ENCODE measurements at places on chromosomes 16 and 17.
A peak's percentile ranks its signal among the peaks of the same experiment; 100 is the strongest.

- no peak for DNase-seq
Measured at GRCh38 chr16:68473358-68474070, 25.2 kb upstream of the SMPD3 start.

DNA sequence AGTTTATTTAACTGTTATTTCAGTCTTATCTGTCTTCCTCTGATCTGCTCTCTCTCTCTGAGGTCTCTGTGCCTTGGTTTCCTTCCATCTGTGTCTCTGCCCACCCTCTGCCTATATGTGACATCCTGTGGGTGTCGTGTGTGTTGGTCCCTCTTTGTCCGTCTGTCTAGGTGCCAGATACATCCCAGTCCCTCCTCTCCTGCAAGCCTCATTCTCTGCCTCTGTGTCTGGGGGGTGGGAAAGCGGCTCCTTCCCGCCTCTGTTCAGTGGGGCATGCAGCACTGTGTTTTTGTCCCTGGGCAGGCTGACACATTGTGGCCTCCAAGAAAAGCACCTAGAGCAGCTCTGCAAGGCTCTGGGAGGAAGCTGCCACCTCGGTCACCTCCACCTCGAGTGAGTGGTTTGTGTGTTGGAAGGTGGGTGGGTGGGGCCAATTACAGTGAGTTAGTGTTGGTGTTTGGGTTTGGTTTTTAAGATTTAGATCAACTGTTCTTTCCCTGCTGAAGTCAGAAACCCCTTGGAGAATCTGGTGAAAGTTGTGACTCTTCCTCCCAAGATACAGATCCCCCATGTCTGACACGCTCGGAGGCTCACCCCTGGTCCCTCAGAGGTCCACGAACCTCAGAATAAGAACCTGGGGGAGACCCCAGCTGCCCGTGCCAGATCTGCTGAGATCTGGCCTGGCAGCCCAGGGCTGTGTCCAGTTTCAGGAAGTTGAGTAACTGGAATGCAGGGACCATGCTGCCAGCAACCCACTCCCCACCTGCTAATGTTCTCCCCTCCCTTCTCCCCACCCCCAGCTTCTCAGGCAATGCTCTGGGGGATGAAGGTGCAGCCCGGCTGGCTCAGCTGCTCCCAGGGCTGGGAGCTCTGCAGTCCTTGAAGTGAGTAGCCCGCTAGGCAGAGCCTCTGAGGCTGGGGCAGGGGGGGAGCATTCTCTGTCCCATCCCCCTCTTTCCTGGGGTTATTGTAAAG is 50.9 kb upstream of the CPNE2 start:
- DNase-seq, result no peak

GRCh38 chr16:50152351-50152806 is 727 bp upstream of the TENT4B start:
- no peak for DNase-seq

- no peak for DNase-seq
Measured at GRCh38 chr17:39922006-39922405, 3.6 kb upstream of the GSDMB start.

DNA sequence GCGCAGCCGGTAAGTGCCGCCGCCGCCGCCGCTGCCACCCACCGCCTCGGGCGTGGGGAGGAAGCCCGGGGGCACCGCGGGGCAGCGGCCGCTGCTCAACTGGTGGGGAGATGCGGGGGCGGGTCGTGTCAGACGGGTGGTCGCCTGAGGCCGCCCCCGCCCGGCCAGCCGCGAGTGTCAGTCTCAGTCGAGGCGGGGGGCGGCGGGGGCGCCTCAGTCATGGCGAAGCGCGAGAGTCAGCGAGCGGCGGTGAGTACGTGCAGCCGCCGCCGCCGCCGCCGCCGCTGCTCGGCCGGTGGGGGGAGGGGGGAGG is 76.2 kb downstream of the CHD9 start:
- DNase-seq, result no peak

DNA sequence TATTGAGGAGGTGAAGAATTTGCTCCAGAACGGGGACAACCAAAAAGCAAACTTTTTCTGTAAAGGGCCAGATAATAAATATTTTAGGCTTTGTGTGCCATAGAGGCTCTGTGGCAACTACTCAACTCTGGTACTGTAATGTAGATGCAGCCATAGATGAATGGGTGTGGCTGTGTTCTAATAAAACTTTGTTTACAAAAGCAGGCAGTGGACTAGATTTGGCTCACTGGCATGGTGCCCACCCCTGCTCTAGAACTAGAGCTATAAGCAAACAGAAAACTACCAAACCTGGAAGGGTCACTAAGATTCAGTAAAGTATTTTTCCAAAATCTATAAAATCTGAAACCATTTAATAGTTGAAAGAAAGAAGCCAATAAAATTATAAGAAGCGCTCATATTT is 24.6 kb upstream of the SMURF2 start:
- DNase-seq, result no peak

- no peak for DNase-seq
Measured at GRCh38 chr17:50544516-50544915, 2.5 kb upstream of the SPATA20 start.

GRCh38 chr17:58666858-58667267 is 25.0 kb downstream of the TEX14 start:
- DNase-seq, result peak; percentile 71

DNA sequence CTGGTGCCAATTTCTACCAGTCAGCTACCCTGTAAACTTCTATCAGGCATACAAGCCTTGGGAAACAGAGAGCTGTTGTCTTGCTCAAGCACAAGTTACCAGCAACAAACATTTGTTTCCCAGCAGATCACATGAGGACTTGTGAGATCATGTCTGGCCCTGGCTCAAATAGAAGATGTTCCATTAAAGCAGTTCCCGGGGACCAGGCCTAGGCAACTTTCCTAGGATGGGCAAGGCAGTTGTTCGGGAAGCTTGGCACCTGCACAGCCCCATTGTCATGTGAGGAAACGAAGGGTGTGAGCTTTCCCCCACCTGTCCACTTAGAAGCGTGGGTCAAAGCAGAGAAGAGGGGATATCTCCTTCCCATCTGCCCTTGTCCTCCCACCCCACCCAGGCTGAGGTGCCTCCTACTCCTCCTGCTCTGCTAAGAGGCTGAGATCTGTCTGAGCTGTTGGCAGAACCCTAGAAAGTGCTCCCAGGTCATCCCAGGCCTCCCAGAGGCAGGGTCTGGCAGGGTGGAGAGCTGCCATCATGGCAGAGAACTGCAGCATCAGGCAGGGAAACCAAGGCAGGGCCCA is 11.2 kb upstream of the SLC47A2 start:
- DNase-seq, result peak; percentile 78

GRCh38 chr17:50125420-50125997 is 4.5 kb downstream of the SAMD14 start:
- no peak for DNase-seq

- DNase-seq, result no peak
Measured at GRCh38 chr16:25155553-25156460, 44.3 kb downstream of the LCMT1 start.

DNA sequence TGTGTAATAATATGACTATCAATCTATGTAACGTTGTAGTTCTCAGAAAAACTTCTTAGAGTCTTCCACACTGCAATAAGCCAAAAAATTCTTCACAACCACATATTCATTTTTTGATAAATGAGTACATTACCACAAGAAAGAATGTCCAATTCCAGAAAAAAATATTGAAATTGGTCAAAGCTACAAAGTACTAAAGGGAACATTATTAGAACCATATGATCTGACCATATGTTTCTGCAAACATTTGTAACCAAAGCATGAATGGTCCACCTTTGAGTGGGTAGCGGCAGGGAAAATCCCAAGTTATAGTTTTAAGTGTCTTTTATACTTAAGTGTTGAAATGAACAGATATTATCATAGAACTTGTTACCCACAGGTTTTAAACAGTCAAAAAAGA is 71.7 kb upstream of the NACA2 start:
- DNase-seq, result no peak

DNA sequence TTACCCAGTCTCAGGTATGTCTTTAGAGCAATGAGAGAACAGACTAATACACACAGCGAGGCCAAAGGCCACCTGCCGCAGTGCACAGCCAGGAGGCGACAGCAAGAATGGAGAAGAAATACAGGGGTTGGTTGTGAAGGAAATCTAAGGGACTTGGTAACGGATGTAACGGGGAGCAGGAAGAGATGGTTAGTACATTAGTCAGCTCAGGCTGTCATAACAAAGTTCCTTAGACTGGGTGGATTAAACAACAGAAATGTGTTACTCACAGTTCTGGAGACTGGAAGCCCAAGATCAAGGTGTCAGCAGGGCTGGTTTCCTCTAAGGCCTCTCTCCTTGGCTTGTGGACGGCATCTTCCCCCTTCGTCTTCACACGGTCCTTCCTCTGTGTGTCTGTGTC is 47.1 kb downstream of the TVP23C start:
- no peak for DNase-seq

- DNase-seq, result no peak
Measured at GRCh38 chr16:56789360-56789759, 59.4 kb downstream of the NUP93 start.

DNA sequence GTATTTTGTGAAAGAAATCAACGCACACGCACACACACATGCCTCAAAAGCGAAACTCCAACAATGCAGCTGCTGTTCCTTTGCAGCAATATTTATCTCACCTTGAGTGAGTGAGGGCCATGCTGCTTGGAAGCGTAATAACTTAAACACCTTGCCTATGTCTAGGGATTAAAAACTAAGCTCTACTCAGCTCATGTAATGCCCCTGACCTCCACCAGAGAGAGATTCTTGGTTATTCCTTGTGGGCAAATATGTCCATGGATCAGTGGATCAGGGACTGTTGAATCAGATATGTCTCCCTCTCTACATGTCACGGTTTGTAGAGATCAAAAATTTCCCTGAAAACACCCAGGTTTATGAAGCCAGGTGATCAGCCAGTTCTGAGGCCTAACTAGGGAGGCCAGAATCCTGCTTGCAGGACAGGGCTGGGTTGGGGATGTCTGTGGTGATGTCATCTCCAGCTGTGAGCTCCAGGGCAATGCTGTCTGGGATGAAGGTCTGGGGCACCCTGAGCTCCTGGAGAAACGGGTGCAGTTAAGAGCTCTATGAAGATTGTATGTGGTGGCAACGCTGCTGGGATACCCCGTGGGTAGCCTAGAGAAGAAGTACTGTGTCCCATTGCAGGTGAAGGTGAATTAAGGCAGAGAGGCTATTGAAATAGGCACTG is 149.4 kb downstream of the KCNJ12 start:
- no peak for DNase-seq

- DNase-seq, result peak; percentile 94
Measured at GRCh38 chr17:64343833-64344637, 46.6 kb downstream of the PECAM1 start.

DNA sequence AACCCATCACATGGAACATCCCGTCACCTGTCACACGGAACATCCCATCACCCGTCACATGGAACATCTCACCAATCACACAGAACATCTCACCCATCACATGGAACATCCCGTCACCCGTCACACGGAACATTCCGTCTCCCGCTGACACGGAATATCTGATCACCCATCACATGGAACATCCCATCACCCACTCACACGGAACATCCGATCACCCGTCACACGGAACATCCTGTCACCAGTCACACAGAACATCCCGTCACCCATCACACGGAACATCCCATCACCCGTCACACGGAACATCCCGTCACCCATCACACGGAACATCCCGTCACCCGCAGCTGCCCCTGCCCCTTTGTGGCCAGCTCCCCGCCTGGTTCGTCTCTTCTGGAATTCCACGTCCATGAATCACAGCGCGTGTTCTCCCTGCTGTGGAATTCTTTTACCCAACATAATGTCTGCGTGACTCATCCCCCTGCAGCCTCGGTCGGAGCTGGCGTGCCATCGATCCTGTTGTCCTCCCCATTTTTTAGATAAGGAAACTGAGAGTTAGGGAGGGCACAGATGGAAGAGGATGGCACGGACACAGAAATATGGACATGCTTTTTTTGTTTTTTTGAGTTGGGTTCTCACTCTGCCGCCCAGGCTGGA is 5.6 kb downstream of the CPNE7 start:
- DNase-seq, result no peak

DNA sequence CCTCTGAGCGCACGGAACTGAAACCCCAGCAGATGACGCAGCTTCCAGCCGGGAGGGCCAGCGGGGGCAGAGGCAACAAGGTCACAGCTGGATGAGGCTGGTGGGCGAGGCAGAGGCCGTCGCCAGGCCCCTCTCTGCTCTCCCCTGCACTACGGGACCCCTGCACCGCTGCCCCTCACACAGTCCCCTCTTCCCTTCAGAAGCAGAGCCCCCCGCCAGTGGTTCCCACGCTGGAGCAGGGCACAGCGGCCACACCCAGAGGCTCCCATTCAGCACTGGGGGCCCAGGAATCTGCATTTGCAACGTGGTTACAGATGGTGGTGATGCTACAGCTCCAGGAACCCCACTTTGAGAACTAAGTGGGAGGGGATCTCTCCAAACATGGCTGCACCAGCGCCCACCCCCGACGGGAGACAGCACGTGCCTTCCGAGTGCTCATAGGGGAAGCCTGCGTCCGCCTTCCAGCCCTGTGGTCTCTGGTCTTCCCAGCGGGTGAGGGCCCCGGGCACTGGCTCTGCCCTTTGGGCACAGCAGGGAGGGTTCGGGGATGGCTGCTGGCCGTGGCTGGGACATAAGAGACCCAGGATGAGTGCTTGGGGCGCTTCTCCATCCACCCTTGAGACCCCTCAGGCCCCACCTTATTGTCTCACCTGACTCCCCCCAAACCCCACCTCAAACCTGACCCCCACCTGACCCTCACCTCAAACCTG is 4.7 kb upstream of the RAB40B start:
- no peak for DNase-seq

GRCh38 chr16:55976815-55977214 is 101.6 kb upstream of the CES5A start:
- no peak for DNase-seq

DNA sequence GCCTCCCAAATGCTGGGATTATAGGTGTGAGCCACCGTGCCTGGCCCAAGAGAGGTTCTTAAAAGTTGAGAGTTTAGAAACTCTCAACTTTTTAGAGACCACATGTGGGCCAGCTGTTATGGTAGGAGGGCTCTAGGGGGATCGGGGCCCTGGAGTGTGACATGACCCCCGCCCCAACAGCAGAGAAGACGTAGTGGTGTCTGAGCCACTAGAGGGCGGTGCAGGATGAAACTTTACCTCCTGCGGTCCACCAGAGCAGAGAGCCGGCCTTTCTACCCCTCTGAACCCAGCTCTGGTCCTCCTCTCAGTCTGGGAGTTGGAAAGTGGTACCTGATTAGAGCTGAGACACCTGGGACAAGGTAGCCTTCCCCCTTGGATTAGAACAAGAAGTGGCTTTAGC is 7.4 kb downstream of the CDK5RAP3 start:
- no peak for DNase-seq

DNA sequence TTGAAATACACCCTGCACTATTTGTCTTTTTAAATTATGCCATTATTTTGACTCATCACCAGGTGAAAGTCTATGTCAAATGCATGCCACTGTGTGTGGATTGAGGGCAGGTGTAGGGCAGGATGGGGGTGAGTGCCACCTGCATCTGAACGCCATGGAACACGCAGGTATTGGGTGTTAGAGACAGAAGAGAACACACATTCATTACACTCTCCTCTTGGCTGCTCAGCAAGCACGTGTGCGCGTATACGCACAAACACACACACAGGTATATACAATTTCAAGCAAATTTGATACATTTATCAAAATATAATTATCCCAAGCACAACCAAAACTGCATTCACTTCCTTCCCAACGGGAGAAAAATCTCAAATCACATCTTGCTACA is 268.9 kb downstream of the NTN1 start:
- DNase-seq, result no peak
